ENCODE measurements at places on chromosomes 5 and 9.

- ATAC-seq: peak; percentile 35
These were observed 672 bp downstream of the MSANTD3 start for GRCh38 chr9:100427366-100428263.

GRCh38 chr5:133373121-133373870 is 239.0 kb downstream of the FSTL4 start:
- ATAC-seq: peak; percentile 89

DNA sequence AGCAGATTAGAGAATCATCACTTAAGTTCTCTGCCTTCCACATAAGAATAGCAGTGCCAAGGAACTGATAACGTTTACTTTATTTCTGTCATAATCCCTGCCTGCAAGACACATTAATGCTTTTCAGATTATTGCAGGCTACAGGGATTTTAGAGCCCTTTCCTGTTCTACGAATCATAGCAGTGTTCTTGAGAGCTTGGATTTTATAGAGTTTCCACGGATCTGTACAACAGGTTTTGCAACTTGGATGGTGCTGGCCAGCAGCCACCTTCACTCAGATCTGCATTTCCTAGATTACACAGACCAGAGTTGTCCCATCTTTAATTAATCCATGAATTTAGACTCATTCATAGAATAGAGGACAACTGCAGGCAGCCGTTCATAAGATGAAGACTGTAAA is 38.1 kb downstream of the SLC12A2 start:
- ATAC-seq: peak; percentile 79

DNA sequence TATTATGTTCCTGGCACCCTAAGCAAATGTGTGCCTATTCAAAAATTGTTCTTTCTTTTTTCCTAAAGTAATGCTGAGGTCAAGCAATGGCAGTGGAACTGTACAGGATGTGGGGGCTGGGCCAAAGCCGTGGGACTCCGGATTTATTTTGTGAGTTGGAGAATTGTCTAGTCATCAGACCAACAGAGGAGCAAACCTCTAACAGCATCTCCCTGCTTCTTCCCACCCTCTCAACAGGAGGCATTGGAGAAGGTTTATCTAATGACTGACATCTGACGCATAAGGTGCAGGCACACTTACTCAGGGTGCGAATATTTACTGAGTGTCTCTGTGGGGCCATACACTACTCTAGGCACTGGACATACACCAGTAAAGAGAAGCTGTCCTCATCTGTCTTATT is 38.6 kb downstream of the MARCHF11 start:
- no peak for ATAC-seq

- ATAC-seq: no peak
These were observed 24.6 kb downstream of the DYNC2I2 start for GRCh38 chr9:128632066-128632465.

- peak; percentile 66 for ATAC-seq
These were observed 606 bp downstream of the EEIG1 start for GRCh38 chr9:127980060-127980705.

- no peak for ATAC-seq
These were observed 41.2 kb downstream of the FREM1 start for GRCh38 chr9:14868772-14869583.

DNA sequence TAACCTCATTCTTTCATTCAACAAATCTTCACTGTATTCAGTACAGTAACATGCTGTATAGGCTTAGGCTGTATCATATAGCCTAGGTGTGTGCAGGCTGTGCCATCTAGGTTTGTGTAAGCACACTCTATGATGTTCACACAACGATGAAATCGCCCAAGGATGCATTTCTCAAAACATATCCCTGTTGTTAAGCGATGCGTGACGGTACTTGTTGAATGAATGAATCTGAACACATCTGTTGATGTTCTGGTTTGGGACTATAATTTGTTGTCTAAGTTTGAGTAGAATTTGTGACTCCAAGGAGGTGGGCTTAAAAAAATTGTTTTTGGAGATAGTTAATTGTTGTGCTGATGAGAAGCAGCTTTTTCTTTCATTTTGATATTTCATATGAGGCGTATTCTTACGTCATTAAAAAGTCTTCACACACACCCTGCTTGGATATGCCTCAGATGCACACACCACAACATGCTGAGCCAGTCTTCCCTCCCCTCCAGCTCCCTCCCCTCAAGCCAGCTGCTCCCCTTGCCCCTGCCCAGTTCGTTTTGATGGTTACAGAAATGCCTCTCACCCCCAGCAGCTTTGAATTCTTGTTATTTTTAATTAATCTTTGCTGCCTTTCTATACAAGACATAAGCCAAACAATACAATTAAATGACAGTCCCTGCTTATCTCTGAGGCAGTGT is 5.5 kb upstream of the PSAT1 start:
- ATAC-seq: no peak

DNA sequence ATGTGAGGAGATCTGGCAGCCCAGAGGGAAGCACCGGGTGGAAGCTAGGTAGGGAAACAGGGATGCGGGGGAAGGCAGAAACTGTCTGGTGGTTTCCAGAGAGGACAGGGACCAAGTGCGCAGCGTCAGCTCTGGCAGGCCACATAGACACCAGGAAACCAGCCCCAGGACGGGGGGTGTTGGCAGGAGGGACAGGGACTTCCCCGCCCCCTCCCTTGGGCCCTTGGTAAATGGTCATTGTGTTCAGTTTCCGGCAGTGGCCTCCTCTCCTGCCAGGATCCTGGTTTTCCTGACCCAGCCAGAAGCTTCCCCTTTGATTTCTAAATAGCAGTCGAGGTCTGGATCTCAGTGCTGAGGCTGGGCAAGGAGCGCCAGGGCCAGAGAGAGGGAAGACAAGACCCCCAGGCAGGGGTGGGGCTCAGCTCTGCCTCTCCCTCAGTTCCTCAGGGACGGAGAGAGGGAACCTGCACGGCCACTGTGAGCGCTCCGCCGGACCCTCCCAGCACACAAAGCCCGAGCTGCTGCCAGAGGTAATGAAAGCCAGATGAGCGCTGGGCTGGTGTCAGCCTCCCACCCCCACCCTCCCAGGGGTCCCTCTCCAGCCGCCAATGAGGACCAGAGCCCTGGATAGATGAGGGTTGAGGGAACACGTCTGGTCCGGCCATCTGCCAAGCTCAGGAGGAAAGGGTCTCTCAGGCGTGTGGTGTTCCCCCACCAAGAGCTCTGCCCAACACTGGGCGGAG is 1.8 kb downstream of the RALGDS start:
- no peak for ATAC-seq

- ATAC-seq: no peak
These were observed 605.4 kb downstream of the DNAH5 start for GRCh38 chr5:13339093-13339492.

- ATAC-seq: no peak
These were observed 291.3 kb upstream of the PCSK5 start for GRCh38 chr9:75599126-75599525.

DNA sequence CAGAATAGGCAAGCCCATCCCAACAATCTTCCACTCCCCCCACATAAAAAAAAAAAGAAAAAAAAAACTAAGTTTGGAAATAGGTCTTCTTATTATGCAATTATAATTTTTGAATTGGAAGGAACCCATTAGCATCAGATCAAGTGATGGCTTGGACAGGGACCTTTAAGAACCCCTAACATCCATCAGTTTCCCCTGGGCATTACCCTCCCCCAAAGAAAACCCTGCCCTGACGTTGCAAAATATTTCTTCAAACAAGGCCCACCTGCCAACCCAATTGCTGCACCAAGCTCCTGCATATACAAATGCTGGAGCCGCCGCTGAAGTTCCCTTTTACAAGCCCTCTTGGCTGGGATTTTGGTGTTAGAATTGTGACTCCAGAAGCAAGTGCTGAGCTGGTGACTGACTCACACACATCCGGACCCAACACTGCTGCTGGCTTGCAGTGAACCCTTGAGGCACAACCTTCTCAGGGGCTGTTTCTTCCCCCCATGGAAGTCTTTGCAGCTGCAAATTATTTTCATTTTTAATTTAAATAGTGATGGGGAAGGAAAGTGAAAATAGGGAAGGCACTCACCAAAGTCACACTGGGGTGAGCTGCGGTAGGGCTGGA is 56.1 kb upstream of the AFAP1L1 start:
- no peak for ATAC-seq

- ATAC-seq: peak; percentile 93
These were observed 5.7 kb downstream of the MAPKAP1 start for GRCh38 chr9:125701351-125701750.

GRCh38 chr5:6550628-6551027 is 82.2 kb downstream of the NSUN2 start:
- ATAC-seq: no peak

DNA sequence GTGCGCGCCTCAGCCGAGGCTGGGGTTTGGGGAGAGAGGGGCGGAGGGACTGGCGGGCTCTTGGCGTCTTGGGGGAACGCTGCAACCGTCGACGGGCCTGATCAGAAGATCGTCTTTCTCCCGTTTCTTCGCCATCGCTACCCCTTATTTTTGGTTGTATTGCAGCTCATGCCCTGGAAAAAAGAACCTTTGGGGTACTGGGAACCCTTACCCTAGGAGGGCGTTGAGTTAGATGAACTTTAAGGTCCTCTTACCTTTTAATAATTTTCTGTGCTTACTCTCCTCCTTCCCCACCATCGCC is 719 bp downstream of the PAIP2 start:
- no peak for ATAC-seq

GRCh38 chr5:111063709-111064322 is 7.7 kb upstream of the TSLP start:
- peak; percentile 90 for ATAC-seq

GRCh38 chr5:34657274-34657921 is 1.3 kb downstream of the RAI14 start:
- no peak for ATAC-seq

GRCh38 chr5:37494756-37495155 is 115.6 kb downstream of the WDR70 start:
- no peak for ATAC-seq

- ATAC-seq: no peak
These were observed 334.1 kb downstream of the ZSWIM6 start for GRCh38 chr5:61666064-61666621.

GRCh38 chr9:14058325-14058688 is 255.6 kb downstream of the NFIB start:
- no peak for ATAC-seq

DNA sequence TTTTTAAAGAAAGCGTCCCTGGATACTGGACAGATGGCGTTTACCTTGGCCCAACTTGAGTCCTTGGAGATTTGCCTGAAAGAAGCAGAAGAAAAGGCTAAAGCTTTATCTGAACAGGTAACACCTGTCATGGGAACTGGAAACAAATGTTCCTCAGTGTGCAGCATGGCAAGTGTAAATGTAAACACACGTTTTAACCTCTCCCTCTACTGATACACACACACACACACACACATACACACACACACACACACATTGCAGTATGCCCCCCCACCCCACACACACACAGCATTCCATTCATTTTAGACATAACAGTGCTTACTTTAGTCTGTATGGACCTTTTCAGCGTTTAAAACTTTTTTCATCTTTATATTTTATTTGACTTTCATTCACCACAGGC is 51.1 kb downstream of the CCDC192 start:
- ATAC-seq: no peak

- no peak for ATAC-seq
These were observed 5.9 kb downstream of the ATPSCKMT start for GRCh38 chr5:10243660-10244240.

- ATAC-seq: no peak
These were observed 60.6 kb downstream of the RGS7BP start for GRCh38 chr5:64566310-64566916.

- ATAC-seq: no peak
These were observed 146.9 kb downstream of the AUH start for GRCh38 chr9:91214867-91215266.

DNA sequence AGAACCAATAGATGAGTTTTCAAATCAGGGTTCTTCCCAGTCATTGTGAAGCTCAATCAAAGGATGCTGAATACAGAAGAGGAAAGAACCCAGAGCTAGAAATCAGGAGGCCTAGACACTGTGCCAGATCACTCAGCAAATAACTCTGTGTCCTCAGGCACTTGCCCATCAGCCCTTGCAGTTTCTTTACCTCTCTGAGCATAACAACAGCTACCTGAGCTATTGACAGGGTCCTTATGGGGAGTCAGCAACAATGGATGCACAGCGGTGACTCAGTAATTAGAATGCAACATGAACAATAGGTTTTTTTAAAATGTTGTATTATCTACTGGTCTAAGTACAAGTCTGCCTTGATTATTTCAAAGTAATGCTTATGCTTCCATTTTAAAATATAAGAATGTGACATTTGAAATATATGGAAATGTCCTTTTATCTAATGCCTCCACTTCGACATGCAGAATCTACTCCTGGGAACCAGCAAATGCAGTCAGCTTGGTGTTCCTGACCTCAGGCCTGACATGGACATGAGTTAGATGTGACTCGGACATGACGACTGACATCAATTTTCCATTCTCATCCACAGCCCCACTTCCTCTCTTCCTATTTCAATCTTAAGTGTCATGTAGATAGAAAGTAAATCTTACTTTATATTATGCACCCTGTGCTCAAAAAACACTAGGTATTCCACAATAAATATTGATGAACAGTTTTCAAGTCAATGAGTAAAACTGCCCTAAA is 155.0 kb downstream of the TLE1 start:
- ATAC-seq: no peak

- no peak for ATAC-seq
These were observed 37.0 kb upstream of the IL7R start for GRCh38 chr5:35819668-35820067.

GRCh38 chr5:176743136-176743861 is 67.1 kb upstream of the UNC5A start:
- ATAC-seq: no peak

GRCh38 chr9:77953590-77953989 is 78.0 kb downstream of the GNAQ start:
- no peak for ATAC-seq

DNA sequence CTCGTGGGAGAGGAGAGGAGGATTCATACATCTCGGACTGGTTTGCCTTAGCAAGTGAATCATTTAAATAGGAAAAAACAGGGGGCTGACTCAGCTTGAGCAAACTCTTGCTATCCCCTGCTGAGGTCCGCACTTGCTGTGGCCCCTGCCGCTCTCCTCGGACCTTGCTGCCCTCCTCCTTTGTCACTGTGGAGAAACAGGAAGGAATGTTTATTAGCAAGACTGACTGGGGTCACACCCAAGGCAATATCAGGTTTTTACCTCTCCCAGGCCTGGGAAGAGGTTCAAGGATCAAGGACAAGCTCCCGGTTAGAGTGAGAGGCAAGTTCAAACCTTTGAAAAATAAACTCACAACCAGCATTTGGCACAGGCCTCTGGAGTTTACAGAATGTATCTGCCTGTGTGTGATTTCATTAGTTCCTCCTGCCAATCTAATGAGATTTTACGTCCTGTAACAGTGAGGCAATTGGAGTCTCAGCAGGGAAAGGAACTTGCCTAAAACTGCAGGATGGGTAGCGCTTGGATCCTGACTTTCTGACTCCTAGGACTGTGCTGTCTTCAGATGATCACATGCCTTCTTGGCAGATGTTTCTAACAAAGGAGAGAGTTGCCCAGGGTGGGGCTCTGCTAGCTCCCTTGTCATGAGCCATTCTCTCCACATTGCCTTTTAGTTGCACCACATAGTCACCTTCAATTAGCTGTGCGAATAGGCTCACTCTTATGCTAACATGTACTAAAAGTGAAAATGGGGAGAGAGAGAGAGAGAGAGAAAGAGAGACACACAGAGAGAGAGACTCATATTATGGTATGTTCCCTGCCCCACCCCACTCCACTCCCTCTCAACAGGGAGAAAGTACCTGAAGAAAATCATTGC is 108.6 kb upstream of the CDKN2B start:
- peak; percentile 86 for ATAC-seq
